Activated naive CD4-positive, alpha-beta T cell treated with Interleukin-2 at 50 U/mL for 16 hours (primary cell): ENCODE measurements at places on chromosomes 12 and 14.

GRCh38 chr14:92753250-92753649 lies 4.8 kb upstream of the LGMN start:
- DNase-seq: no peak

- DNase-seq: no peak
These were observed 225.4 kb downstream of the BTG1 start for GRCh38 chr12:91920276-91920675.

GRCh38 chr12:91702843-91703425 lies 442.7 kb downstream of the BTG1 start:
- DNase-seq: no peak

GRCh38 chr12:114412825-114413749 lies 7.1 kb upstream of the TBX5 start:
- DNase-seq: no peak

GRCh38 chr14:41072776-41073175 lies 533.9 kb upstream of the LRFN5 start:
- DNase-seq: no peak

DNA sequence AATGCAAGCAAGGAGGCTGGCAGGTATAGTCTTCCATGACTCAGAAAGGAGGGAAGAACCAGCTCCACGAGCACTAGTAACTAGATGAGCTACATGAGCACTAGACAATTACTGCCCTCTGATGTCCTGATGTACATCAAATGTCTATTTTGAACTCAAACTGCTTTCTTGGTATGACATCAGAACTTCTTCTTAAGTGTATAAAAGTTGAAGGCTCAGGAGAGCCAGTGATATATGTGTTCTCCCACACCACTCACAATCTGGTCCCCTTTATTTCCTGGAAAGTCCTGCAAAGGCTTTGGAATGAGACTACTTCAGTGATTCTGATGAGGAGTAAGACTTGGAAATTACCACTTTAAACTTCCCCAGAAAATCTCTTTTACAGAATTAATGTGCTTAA lies 18.5 kb upstream of the DHRS7 start:
- DNase-seq: no peak

DNA sequence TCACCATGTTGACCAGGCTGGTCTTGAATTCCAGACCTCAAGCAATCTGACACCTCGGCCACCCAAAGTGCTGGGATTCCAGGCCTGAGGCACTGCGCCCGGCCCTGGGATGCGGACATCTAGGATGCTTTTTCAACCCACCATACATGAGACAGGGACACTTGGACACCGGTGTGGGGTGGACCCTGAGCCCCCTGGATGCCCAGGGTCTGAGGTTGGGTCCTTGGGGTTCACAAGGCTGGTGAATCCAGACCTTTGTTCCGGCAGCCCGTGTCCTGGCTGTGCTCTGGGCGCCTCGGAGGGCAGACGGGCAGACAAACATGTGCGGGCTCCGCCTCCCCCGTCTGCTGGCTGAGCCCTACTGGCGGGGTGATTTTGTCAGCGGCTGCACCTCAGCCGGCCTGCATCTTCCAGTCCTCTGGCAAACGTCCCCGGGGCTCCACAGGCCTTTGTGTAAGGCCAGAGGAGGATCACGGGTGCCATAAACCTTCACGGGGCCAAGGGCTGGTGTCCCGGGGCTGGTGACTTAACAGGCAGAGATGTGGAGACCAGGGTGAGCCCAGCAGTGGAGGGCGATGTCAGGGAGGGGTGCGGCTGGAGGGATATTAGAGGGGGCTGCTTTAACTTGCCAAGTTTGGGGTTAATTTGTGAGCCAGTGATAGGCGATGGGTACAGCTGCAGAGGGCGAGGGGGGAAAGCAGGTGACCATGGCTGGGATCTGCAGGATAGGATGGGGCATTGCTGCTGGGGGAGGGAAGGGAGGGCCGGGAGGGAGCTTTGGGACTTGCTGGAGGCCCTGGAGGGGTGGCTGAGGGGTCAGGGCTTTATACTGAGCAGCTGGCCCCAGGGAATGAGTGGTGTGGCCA lies 5.8 kb downstream of the ASPG start:
- DNase-seq: no peak

- no peak for DNase-seq
These were observed 99.2 kb downstream of the VEZT start for GRCh38 chr12:95316798-95317197.

GRCh38 chr14:95482627-95483308 lies 33.7 kb downstream of the SYNE3 start:
- DNase-seq: no peak

DNA sequence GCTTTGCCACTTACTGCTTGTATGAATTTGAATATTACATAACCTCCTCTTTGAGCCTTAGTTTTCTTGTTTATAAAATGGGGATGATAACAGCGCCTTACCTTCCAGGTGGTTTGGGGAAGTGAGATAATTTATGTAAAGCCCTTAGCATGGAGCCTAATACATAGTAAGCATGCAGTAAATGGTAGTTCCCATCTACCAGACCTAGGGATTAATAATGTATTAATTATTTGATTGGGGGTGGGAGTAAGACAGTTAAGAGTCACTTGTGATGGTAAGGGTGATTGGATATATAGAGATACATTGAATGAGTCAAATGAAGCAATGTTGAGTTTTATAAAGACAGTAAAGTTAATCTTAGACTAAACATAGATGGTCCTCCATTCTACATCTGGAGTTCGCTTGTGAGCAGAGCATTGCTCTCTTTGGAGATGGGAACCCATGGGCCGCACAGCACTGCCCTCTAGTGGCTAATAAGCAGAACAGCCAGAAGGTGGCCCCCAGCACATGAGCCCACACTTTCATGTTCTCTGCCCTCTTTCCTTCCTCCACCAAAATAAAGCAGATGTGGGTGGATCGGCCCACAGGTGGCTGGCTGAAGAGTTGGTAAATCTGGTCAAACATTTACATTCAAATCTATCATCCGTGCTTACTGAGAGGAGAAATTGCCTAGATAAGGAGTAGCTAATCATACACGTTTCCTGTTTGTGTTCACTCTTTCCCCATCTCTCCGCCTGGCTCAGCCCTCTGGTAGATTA lies 26.5 kb upstream of the TAMALIN start:
- peak; percentile 72 for DNase-seq

DNA sequence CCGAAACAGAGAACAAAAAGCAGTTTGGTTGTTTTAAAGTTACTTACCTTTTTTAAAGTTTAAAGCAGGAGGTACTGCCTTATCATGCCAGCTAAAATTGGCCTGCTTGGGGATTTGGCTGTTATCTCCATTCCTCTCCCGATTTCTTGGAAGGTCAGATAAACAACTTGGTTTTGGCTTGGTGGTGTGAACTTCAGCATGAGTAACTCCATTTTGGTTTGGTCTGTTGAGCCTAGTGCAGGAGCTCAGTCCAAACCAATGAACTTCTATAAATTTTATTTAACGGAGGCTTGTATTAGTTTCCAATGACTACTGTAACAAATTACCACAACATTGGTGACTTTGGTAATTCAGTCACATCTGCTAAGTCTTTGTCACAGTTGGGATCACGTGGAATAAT lies 82.3 kb downstream of the PLEKHA5 start:
- no peak for DNase-seq

GRCh38 chr14:44384093-44384492 lies 123.0 kb downstream of the FSCB start:
- DNase-seq: no peak

DNA sequence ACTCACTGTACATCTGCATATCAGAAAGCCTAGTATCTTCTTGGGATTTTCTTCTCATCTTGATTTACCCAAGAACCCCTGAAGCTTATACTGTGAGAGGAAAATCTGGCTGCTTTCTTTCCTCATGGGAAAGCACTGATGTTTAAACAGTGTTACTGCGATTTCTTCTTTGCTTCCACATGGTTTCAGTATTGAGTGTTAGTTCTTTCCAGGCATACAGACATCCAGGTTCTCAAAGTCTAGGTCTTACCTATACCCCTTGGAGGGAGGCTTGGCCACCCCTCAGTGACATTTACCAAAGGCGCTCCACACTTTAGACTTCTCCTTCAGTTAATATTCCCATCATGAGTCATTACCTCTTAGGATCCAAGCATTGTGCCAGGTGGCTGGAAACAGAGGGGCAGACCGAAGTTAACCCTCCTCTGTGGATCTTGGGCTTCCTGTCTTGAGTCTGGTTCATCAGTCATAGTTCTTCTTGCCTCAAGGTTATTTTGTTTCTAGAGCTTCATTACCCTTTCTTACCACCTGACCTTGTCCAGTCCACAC lies 79.1 kb downstream of the TMEM117 start:
- no peak for DNase-seq

GRCh38 chr12:98544751-98545150 lies 29.4 kb downstream of the TMPO start:
- no peak for DNase-seq

DNA sequence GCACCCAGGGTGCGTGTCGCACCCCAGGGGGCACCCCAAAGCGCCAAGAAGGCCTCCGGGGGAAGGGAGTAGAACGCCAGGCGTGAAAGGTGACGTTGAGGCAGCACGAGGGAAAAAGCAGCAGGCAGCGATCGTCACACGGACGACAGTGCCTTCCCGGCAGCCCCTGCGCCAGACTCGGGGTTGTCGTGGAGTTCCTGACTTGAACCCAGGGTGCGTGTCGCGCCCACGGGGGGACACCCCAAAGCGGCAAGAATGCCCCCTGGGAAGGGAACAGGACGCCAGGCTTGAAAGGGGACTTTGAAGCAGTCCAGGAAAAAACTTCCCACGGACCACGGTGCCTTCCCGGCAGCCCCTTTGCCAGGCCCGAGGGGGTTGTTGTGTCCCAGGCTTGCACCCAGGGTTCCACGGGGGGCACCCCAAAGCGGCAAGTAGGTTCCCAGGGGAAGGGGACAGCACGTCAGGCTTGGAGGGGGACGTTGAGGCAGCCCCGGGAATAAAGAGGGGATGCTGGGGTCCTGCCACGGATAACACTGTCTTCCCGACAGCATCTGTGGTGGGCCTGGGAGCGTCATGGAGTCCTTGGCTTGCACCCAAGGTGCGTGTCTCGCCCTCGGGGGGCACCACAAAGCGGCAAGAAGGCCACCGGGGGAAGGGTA lies 159.2 kb upstream of the ALG10B start:
- no peak for DNase-seq

DNA sequence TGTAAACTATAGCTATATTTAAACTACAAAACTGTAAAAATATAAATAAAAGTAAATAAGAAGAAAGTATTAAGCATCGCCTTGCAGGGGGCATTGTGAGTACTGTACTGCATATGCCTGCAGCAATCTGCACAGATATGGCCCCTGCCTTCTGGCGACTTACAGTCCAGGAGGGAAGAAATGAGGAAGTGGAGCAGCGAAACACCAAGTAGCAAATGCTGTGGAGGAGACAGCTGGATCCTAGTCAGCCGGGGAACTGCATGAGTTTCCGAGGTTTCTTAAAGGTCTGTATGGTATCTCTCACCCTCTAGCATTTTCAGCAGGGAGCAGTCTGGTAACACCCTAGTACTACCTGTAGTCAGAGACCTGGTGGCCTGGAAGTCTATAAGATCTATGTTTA lies 256.9 kb downstream of the CACNA1C start:
- DNase-seq: no peak

DNA sequence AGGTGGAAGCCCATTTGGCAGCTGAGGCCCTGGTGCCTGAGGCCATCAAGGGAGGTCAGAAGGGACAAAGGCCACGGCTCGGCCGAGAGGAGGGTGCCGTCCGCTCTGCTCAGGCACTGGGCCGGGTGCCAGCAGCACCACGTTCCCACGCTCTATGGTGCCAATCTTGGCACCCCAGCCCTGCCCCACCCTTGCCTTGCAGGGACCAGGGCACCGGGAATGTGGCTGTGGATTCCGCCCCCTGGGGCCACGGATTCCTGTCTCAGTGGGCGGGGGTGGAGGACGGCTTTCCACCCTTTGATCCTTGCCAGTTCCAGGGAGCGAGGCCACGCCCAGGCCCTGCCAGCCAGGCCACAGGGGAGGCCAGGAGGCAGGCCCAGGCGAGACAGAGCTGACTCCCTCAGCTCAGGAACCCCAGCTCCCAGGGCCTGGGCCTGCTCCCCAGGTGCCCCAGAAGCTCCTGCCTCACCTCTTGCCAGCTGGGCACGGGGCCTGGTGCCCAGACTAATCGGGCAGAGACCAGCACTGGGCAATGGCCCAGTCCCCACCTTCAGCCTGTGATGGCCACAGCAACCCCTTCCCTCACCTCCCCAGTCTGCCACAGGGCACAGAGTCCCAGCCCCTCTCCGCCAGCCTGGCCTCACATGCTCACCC lies 26.4 kb upstream of the GPR132 start:
- no peak for DNase-seq

DNA sequence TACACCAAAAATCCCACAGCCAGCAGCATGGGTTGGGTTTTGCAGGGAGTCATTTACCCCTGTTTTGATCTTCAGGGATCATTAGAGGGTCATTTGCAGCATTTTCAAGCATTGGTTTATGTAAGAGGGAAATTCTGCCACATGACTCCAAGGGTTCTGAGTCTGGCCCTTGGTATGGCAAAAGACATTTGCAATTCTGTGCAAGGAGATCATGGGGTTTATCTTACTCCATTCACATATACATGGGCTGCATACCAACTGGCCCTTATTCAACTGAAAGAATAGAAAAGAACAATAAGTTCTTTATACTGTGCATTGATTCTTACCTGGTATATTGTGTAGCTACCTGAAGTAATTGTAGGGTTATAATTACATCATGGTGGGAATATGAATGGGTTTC lies 13.7 kb downstream of the SIX4 start:
- no peak for DNase-seq

GRCh38 chr12:108672054-108672453 lies 38.4 kb upstream of the SELPLG start:
- no peak for DNase-seq

DNA sequence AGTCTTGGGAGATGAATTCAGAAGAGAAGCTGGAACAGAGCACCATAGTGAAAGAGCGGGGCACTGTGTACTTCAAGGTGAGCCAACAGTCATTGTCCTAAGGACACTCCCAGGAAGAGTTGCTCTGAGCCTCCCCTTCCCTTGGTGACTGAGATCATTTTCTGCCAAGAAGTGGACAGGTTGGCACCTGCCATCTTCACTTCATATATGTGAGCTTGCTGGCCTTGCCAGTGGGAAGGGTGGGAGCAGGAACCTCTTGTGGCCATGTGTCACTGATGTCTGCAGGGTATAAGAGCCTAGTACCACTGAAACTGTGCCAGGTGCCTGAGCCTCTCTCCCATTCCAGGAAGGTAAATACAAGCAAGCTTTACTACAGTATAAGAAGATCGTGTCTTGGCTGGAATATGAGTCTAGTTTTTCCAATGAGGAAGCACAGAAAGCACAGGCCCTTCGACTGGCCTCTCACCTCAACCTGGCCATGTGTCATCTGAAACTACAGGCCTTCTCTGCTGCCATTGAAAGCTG lies 5.3 kb downstream of the FKBP4 start:
- DNase-seq: no peak

DNA sequence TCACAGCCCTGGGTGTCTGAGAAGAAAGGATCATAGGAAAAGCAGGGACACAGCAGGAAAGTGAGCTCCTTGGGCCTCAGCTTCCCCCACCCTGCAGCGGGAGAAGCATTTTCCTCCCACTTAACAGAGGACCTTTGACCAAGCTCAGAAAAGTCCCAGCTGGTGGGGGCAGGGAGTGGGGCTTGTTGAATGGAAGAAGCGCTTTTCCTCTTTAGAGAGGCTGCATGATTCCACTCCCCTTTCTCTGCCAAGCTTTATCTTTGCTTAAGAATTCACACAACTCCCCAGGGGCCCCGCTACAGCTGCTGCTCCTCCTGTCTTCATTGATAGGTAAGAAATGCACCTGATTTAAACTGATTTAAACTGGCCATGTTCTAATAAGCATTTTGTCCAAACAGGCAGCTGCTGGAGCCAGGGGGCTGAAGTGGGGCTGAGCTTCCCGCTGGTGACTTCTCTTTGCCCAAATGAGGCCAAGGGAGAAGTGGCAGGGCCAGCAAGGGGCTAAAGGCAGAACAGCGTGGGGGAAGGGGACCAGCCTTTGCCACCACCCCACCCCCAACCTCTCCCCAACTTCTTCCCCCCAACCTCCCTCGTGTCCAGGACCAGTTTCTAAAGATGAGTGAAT lies 1.7 kb upstream of the PAPLN start:
- DNase-seq: no peak
